ENCODE measurements at places on chromosomes 1 and 21.

DNA sequence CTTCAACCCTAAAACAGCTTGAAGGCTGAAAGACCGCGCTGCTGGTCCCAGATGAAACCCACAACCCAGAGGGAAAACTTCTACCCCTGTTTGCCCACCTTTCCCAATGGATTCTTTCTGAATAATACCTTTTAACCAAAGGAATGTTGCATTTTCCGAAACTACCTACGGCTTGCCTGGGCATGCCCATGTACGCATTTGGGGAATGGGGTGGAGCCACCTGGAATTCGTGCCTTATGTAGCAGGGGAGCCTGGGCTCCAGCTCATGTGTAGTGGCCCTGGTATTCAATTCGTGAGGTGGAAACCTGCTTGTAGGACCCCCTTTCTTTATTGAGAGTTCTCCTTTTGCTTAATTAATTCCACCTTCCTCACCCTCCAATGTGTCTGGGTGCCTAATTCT, 256.6 kb upstream of the RGS18 start:
- no peak for DNase-seq

- no peak for DNase-seq
Observed at GRCh38 chr21:33642896-33643657, 776 bp downstream of the ITSN1 start.

DNA sequence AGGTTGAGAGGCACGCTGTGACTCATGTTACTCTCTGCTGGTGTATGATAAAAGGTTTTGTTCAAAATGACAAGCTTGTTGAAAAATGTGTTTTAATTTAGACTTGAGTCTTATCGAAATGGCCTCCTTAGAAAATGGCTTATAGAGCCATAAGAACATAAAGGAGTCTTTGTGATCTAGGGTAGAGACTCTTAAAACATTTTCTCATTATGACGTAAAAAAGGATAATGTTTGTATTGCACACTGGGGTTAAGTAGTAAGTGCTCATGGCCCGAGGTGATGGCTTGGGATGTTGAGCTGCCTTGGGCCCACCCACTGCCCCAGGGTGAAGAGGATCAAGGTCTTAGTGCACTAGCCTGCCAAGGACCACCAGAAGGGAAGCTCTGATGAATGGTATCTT, 117.4 kb downstream of the DISC1 start:
- DNase-seq, result no peak

DNA sequence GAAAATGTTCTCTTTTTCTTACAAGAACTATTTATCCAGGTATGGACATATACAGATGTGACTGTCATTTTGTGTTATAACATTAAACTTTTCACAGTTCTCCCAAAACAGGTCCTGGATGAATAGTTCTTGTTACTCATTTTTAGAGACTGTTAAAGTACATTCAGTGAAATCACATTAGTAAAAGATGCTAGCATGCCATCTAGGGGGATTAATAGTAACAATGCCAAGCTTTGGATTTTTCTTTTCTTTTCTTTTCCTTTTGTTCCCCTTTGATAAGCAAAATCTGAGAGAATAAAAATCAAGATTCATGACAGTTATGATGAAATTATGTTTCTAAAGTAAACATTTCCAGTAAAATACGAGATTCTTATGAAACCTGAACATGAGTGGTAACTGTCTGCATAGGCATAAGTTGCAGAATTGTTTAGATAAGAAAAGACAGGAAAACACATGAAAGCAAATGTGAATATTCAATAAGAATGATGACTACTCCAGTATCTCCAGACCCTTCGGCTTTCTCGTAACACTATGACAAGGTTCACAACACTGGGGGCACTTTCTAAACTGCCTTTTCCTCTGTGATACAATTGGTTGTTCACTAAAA, 77.5 kb downstream of the TPR start:
- DNase-seq, result no peak

DNA sequence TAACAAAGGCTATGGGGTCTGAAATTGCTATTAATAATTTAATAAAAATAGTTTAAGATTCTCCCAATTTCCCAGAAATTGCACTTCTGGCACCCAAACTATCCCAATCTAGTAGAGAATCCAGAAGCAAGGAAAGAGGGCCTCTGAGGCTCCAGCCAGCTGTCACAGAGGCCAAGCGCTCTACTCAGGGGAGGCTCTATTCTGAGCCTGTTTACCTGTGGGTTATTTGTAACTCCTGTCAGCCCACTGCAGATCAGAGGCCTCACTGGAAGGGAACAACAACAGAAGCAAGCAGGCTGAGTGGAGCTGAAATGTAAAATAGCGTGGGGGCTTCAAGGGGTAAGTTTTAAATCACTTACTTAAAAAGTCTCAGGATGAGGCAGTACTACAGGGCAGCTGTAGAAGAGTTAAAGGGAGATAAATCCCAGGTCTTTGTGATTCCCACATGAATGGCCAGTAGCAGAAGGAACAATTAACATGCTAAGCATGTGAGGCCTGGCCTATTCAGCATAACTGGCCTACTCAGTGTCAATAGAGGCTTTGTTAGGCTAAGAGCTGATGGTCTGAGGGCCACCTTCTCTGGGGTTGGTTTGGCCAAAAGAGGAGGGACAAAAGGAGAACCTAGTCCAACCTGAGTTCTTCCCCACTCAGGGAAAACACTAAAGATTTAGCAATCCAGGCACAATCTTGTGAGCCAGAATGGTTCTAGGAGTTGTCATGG, 12.8 kb downstream of the ZNF687 start:
- no peak for DNase-seq

- DNase-seq, result no peak
Observed at GRCh38 chr1:183733715-183734114, 71.2 kb upstream of the RGL1 start.

DNA sequence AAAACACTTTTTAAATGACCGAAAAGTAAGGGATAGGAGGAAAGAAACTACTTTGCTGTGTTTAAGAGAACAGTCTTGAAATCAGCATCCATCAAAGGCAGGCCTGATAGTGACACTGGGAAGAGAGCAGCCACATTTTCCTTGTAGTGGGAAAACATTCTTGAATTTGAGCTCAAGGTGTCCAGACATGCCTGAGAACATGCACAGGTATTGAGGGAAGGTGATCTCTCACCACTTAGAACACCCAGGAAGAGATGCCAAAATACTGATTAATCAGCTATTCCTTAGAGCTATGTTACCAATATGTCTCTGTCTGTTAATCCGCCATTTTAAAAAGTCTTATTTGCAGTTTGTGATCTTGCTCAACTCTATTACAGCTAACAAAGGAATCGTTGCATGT, 25.9 kb downstream of the IL12RB2 start:
- DNase-seq, result no peak

DNA sequence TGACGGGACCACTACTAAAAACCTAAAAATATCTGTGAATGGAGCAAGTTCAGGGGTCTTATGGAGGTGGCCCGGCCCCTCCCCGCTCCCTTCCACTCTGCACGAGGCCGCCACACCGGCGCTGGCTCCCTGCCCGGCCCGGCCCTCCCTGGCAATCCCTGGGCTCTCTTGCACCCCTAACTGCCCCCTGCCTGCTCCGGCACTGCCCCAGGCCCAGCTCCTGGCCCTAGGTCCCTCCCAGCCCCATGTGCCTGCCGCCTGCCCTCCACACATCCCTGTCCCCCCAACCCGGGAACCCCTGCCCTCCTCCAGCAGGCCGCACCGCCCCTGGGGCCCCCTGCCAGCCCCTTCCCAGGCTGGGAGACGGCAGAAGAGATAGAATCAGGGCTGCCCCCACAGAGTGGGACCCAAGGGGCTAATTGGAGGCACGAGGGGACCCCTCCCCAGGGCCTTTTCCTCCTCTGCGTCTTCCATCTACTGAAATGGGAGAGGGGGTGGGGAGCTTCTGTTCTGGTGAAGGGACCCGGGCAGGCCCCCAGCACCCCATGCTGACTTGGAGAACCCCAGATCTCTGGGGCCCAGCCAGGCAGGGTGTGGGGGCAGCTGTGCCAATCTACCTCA, 9.3 kb upstream of the CTRC start:
- DNase-seq, result no peak

- DNase-seq, result no peak
Observed at GRCh38 chr1:38578271-38578951, 281.2 kb downstream of the RRAGC start.

DNA sequence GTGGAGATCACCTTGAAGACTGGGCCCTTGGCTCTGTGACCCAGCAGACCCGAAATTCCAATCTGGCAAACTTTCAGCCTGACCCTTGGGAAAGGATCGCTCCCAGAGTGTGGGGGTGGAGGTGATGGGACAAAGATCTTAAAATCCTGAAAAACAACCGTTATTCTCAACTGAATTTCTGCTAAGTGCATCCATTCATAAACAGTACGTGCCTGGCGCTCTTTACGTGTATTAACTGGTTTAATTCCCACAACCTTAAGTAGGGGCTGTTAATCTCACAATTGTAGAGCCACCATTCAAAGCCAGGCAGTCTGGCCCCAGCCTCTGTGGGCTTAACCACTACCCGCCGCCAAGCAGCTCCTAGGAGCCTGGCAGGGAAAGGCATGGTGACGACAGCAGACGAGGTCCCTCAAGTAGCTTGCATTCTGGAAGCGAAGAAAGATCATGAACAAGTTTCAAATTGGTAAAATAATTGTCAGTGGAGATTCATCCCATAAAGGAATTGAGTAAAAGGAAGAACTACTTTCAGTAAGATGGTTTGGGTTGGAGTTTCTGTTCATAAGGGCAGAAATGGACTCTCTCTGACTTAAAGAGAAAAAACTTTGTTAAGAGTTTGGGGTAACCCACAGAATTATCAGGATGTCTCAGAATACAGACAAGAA, 11.4 kb upstream of the RGS16 start:
- no peak for DNase-seq

DNA sequence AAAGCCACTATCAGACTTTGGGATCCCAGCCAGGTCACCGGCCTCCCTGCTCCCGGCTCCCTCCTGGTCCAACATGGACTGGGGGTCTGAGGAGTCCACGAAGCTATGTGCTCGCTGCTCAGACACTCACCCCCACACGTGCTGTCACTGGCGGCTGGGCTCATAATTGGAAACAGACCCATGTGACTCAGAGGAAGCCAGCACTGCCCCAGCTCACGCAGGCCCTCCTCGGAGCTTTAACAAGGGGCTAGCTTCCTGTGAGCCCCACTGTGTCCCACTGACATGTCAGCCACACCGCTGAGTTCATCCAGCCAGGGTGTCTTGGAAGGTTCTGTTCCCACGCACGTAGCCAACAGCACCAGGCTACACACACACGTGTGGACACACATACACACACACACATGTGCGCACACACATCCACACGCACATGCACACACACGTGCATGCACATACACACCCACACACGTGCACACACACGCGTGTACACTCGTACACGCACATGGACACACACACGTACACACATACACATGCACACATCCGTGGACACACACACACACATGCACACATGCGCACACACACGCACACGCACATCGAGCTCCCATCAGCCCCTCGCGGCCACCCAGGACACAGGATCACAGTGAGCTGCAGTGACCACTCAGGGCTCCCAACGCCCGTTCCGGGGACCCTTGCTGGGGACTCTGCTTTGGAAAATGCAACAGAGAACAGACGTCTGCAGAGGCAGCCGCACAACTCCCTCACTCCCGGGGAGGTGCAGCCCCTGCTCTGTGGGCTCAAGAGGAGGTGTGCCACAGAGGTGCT, 18.4 kb upstream of the COL6A2 start:
- DNase-seq, result peak; percentile 23

- no peak for DNase-seq
Observed at GRCh38 chr1:119220991-119221390, 80.5 kb upstream of the WARS2 start.

- DNase-seq, result no peak
Observed at GRCh38 chr1:63537940-63538339, 14.6 kb downstream of the EFCAB7 start.

DNA sequence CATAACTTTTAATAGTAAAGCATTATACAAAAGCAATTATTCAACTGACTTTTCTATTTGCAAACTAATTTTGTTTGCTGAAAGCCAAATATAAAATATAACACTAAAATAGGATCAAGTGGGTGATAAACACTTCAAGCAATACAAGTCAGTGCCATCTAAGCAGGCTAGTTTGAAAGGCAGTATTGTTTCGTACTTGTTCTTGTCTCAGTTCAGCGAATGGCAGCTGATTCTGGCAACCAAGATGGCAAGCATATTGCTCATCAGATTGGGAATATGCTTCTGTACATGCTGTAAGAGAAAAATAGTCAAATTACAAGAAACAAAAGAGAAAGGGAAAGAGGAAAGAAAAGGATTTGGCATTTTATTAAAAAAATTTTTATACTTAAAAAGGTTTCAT, 7.5 kb downstream of the TMEM59 start:
- no peak for DNase-seq

DNA sequence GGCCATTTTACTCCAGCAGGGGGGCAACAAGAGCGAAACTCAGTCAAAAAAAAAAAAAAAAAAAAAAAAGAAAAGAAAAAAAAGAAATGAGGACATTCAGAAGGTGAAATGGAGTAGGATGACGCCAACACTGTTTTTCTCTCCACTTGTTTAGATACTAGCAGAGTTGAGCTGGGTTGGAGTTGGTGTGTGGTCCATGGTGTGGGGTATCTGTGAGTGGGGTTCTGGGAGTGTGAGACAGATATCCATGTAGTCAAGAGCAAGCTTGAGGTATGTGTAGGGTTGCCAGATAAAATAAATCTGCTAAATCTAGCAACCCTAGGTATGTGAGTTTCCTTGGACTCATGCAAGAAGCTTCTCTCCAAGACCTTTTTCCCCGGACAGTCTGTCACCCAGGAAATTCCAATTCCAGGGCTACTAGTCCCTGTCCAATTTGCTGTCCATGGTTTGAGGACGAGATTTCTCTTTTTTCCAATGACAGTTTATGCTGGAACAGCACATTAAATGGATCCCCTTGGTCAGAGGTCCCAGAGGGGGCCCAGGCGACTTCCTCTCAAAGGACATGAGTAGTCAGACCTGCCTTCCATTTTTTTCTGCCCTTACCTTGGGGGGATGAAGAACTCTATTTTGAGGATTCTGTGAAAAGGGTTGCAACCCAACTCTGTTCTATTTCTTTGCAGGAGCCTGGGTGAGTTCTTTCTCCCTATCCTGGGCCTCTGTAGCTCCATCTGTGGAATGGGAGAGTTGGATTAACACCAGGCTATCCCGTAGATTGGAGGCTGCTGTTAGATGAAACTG, 2.1 kb upstream of the FOXD2 start:
- no peak for DNase-seq

DNA sequence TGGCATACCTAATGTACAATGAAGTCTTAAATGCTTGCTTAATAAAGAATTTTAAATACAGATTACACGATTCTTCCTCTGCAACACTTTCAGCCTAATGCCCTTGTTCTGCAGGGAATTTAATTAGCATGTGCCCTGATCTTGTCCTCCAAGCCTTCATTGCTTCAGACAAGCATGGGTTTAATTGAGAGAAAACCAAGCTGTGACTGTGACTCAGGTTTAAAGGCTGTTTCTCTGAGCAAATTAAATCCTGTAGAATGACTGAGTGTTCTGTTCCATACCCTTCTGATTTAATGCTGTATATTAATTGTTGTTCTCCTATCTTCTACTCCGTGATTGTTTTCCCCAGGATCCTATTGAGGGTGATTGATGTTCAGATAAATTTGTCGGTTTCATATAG, 269.0 kb upstream of the PRMT6 start:
- DNase-seq, result no peak

GRCh38 chr1:28021064-28021463, 61.3 kb downstream of the XKR8 start:
- no peak for DNase-seq

- no peak for DNase-seq
Observed at GRCh38 chr1:43651188-43651587, 1.2 kb downstream of the KDM4A start.
